T follicular helper cell (primary cell): ENCODE measurements at places on chromosomes 12 and 14.

- no peak for DNase-seq
These were observed 166.6 kb downstream of the PIWIL1 start for GRCh38 chr12:130504110-130504839.

- DNase-seq: no peak
These were observed 63.7 kb upstream of the DDX11 start for GRCh38 chr12:31009976-31010375.

DNA sequence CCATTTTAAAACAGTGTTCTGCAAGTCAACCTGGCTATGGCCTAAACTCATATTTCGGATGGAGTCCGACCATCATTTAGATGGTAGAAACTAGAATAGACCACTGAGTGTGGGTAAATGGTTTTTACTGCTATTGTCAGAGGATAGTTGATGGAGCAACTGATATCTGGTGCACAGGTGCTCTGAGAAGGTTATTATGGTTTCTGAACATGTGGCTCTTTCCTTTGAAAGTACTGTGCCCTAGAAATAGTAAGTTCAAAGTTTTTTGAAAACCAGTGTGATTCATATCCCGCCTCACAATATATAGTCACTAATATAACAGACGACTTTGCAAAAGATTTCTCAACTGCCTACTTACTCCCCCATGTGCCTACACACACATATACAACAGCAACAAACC, 64.4 kb upstream of the BTG1 start:
- no peak for DNase-seq

- DNase-seq: no peak
These were observed 613 bp downstream of the ARHGEF40 start for GRCh38 chr14:21070610-21071224.

DNA sequence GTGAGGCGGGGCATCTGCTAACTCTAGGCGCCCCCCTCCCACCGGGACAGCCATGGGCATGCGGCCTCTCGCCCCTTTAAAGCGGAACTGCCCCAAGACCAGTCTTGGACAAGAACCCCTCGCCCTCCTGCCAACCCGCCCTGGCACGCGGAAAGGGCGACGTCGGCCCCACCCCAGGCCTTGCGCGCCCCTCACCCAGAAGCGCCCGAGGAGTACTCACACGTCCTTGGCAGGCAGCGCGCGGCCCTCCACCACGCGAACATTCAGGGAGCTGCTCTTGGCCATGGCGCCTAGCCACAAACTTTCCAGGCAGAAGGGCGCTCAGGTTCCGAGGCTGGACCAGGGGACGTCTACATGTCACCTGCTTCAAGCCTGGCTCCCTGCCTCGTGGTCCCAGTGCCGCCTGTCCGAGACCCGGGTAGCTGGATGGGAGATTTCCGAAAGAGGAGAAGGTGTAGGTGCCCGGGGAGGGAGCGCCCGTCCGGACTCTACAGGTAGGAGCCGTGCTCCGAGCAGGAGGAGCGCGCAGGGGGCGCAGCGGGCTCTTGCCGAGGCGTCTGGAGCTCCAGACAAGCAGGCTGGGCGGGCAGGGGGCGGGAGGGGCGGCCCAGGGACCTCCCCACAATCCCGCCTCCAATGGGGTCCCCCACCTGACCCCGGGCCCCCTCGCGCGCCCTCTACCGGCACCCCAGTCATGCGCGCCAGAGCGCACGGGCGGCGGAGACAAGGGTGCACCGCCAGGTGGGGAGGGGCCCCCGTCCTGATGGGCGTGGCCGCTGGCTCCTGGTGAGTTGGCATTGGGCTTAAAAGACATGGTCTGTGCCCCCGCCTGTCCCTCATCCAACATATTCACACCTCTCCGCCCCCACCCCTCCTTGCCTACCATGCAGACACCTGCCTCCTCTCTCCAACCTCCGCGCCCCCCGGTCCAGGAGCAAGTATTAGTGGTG, at the start of gene RASAL1:
RASAL1 (minus strand) TSS at position 584 of the 950 bp plus-strand sequence; CDS start at position 285, 299 bp downstream.
- DNase-seq: peak; percentile 80

- DNase-seq: no peak
These were observed 123.3 kb downstream of the CEP83 start for GRCh38 chr12:94336211-94336925.

GRCh38 chr12:112420740-112421139, 2.0 kb downstream of the PTPN11 start:
- DNase-seq: no peak

GRCh38 chr12:54232790-54233189, 44.0 kb upstream of the SMUG1 start:
- no peak for DNase-seq

GRCh38 chr14:53054457-53054856, 98.7 kb downstream of the DDHD1 start:
- DNase-seq: no peak

- DNase-seq: no peak
These were observed 177.9 kb downstream of the ETV6 start for GRCh38 chr12:11827091-11828061.

- no peak for DNase-seq
These were observed 131.5 kb upstream of the MGAT4C start for GRCh38 chr12:86387591-86388145.

DNA sequence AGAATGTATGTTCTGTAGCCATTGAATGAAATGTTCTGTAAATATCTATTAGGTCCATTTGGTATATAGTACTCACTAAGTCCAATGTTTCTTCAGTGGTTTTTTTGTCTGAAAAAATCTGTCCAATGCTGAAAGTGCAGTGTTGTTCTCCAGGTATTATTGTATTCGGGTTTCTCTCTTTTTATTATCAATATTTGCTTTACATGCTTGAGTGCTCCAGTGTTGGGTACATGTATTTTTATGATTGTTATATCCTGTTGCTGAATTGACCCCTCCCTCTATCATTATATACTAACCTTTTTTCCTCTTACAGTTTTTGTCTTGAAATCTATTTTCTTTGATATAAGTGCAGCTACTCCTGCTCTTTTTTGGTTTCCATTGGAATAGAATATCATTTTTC, 382.2 kb downstream of the CCER1 start:
- DNase-seq: no peak

GRCh38 chr14:54730156-54730961, 163.4 kb downstream of the SAMD4A start:
- DNase-seq: no peak
